Activated T-cell treated with anti-CD3 and anti-CD28 coated beads for 1 hour (primary cell): ENCODE measurements at places on chromosomes 16 and 17.

DNA sequence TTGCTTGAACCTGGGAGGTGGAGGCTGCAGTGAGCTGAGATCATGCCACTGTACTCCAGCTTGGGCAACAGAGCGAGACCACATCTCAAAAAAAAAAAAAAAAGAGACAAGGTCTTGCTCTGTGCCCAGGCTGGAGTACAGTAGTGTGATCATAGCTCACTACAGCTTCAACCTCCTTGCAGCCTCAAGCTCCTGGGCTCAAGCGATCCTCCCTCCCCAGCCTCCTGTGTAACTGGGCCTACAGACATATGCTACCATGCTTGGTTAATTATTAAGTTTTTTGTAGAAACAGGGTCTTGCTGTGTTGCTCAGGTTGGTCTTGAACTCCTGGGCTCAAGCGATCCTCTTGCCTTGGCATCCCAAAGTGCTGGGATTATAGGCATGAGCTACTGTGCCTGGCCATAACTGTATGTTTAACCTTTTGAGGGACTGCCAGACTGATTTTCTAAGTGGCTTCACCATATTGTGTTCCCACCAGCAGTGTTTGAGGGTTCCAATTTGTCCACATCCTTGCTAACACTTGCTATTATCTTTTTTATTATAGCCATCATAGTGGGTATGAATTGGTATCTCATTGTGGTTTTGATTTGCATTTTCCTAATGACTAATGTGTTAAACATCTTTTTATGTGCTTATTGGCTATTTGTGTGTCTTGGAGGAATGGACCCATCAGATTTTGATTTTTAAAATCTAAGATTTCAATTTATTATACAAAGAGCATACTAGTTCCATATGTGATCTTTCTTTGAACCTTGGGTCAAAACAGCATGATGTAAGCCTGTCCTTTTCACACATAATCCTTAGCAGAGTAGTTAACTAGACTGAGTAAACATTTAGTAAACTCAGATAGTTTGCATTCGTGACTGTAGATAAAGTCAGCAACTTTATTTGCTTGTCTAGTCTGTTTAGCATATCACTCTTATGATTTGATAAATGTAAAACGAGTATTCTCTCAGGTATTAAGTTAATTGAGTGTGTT is 38.1 kb upstream of the KPNB1 start:
- DNase-seq = no peak

GRCh38 chr17:77948690-77949114 is 9.8 kb upstream of the TNRC6C start:
- DNase-seq = no peak

DNA sequence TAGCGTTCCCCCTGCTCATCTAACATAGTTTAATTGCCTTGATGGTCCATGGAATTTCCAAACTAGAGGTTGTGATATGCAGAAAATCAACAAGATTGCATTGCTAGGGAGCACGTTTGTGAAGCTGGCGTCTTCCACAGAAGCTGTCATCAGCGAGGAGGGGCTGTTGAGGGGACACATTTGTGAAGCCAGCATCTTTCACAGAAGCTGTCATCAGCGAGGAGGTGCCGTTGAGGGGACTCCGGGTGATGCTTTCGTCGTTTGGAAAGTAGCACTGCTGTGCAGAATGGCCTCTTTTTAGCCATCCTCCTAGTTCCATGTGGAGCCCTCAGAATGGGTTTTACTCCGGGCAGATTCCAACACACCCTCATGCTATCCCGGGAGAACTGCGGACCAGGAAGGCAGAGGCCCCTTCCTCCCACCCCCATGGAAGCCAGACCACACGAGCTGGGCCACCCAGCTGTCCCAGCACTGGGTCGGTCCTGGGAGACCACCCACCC is 119.6 kb upstream of the CHMP6 start:
- DNase-seq = no peak

DNA sequence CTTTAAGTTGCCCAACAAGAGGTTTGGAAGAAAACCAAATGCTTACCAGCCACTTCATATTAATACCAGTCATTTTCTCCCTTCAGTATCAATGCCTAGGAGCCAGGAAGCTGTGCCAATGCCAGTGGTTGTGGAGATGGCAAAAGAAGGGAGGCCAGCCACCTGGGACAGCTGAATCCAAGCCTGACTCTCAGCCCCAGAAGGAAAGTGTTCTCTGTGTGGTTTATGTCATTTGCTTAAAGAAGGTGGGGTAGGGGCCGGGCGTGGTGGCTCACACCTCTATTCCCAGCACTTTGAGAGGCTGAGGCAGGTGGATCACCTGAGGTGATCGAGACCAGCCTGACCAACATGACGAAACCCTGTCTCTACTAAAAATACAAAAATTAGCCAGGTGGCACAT is 13.4 kb downstream of the C17orf78 start:
- no peak for DNase-seq

- no peak for DNase-seq
These were observed 14.5 kb downstream of the OTOP3 start for GRCh38 chr17:74950207-74950606.

DNA sequence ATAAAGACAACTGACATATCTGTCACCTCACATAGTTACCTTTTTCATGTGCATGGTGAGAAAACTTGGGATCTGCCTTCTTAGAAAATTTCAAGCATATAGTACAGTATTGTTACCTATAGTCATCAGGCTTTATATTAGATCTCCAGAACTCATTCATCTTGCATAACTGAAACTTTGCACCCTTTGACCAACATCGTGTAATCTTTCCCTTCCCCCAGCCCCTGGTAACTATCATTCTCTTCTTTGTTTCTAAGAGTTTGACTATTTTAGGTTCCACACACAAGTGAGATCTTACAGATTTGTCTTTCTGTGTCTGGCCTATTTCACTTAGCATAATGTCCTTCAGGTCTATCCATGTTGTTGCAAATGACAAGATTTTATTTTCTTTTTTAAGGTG is 22.9 kb upstream of the TBX4 start:
- no peak for DNase-seq

GRCh38 chr16:6888531-6888930 is 444.1 kb upstream of the RBFOX1 start:
- DNase-seq = no peak

DNA sequence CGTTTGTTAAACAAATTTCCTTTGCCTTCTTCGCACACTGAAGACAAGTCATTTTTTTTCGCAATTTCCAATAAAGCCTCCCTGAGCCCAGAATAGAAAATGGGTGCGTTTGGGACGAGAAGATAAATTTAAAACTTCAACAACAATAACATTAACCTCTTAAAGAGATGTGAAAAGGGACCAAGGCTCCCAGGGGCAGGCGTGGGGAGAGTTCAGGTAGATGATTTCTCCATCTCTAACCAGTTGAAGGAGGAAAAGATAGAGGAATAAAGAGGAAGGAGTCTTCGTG is 1.3 kb upstream of the HOXB4 start:
- DNase-seq = no peak

GRCh38 chr17:13572581-13572980 is 29.1 kb downstream of the HS3ST3A1 start:
- DNase-seq = no peak

DNA sequence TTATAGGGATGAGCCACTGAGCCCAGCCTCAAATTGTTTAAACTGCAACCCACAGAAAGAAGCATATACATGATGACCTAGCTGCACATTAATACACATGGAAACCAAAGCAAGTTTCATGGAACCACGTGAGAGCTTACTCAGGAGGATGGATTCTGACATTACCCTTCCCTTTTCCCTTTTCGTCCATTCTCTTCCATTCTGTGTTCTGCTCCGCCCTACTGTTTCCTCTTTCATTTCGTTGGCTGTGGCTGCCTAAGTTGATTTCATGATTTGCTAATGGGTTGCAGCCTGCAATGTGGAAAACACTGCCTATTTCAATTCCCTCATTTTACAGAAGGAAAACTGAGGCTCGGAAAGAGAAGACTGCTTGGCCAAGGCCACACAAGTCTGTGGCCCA is 176.5 kb downstream of the C16orf78 start:
- DNase-seq = no peak

GRCh38 chr17:51636291-51636690 is 375.9 kb downstream of the UTP18 start:
- no peak for DNase-seq

DNA sequence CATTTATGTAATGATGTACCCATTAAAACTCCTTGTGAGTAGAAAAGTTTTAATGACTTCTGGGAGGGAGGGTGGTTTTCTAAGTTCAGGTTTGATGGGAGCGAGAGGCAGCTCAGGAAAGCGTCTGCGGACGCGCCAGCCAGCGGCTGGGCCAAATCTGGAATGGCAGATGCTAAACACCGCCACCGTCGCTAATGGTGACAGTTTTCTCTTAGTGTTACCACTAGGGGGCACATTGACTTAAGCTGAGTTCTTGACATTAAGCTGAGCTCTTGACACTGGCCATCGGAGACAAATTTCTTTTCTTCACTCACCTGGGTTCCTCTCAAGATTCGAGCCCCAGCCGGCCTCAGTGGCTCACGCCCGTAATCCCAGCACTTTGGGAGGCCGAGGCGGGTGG is 6.7 kb downstream of the TRPV1 start:
- DNase-seq = no peak

DNA sequence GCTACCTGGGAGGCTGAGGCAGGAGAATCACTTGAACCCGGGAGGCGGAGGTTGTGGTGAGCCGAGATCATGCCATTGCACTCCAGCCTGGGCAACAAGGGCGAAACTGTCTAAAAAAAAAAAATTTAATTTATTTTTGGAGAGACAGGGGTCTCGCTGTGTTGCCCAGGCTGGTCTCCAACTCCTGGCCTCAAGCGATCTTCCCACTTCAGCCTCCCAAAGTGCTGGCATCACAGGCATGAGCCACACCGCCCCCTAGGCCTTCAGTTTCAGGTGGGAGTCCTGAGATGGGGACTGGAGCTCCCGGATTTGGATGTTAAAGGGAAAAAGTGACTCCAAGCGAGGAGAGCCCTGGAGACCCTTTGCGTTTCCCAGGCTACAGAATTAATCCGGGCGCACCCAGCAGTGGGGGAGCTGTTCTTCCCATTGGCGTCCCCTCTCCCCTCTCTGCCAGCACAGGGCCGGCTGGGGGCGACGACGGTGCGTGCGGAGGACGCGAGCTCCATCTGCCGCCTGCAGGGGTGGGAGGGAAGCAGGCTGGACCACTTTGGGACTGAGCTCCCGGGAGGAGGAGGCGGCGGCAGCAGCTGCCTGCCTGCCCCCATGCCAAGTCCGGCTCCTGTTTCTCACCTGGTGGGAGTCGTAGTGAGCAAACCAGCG is 49.3 kb upstream of the USP7 start:
- DNase-seq = no peak

GRCh38 chr17:4565209-4566141 is 5.1 kb upstream of the GGT6 start:
- peak; percentile 29 for DNase-seq

DNA sequence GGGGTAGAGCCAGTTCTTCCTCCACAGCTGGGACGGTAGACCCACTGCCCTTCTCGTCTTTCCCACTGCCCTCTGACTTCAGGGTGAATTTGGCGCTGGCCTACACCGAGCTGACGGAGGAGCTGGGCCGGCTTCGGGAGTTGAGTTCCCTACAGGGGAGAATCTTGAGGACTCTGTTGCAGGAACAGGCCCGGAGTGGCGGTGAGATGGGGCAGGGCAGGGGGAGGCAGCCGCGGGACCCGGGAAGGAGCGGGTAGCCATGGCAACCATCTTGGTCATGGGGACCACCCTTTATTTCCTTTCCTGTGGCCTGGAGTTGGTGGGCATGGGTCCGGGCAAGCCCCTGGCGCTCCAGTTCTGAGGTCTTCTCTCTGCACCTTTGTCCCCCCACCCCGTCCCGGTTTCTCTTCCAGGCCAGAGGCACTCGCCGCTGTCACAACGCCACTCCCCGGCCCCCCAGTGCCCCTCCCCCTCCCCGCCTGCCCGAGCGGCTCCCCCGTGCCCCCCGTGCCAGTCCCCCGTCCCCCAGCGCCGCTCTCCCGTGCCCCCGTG is 14.4 kb downstream of the TBKBP1 start:
- DNase-seq = no peak

DNA sequence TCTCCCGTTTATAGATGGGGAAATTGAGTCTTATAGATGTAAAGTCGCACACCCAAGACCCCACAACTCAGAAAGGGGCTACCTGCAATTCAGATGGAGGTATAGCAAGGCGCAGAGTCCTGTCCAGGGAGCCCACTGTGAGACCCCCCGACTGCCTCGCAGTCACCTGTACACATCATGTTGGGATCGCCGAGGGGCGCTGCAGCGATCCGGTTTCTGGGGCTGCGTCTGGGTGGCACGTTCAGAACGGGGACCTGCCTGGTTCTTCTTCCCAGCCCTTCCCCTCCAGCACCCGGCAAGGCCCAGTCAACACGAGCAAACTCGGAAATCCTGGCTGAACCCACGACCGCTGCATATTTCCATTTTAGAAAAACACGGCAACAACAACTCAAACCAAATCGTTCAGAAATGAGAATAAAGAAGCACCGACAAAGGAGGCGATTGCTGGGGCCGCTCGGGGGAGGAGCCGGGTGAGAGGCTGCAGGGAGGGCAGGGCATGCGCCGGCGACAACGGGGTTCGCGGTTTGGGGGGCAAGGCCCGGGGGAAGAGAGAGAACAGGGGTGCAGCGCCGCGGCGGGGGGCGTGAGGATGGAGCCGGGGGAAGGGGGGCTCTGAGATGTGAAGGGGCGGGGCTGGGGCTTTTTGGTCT is 643 bp downstream of the HSDL1 start:
- peak; percentile 14 for DNase-seq

- DNase-seq = no peak
These were observed 13.6 kb downstream of the OR1D5 start for GRCh38 chr17:3049705-3050295.

- no peak for DNase-seq
These were observed 8.9 kb upstream of the HDAC5 start for GRCh38 chr17:44132275-44132821.

- no peak for DNase-seq
These were observed 29.4 kb downstream of the TOM1L2 start for GRCh38 chr17:17942846-17943245.

DNA sequence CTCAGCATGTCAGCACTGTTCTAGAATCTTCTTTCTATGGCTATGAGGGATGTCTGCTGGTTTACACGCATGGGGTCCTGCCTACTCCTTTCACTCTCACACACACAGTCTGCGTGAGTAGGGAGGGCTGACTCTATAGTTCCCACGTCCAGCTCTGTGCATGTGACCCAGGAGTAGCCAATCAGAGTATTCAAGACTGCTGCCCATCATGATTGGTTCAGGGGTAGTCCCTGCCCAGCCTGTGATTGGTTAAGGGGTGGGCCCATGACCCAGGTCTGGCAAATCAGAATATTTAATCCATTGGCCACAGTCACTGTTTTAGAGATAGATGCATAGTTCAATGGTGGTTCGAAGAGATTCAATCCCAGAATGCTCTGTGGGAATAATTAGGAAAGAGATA is 151.3 kb upstream of the IRX3 start:
- no peak for DNase-seq

DNA sequence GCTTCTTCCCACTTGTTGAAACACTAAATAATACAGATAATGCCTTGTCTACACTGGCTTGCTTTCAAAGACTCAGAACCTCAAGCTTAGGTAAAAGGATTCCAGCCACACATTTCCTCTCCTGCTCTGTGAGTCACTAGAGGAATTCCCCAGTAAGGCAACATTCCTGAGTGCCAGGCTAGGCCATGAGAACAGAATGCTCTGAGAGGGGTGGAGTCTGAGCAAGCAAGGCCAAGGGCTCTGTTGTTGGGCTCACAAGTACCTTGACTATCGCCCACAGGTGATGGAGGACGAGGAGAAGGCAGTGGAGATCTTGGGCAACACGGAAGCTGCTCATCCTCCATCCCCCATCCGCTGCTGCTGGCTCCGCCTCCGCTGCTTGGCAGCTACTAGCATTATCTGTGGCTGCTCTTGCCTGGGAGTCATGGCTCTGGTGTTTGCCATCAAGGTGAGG is 6.7 kb upstream of the PHKG2 start:
- no peak for DNase-seq
